ENCODE measurements at places on chromosomes 12 and 14.

DNA sequence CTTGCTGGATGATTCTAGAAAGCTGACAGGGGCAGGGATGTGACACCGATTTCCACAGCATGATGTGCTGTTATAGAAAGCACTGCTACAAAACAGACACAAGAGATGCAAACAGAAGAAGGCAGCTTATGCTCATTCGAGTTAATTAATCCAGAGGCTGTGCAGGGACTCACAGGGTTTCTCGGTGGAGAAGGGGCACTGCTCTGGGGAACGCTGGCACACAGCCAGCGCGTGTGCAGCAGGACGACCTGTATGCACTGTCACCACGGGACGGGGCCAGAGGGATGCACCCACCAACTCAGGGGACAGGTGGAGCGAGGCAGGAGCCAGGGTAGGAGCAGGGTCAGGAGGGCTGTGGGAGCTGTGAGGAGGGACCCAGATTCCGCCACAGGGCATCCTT is 143.5 kb downstream of the RIMBP2 start:
- DNase-seq = no peak

- DNase-seq = no peak
Measured at GRCh38 chr12:50103767-50104321, at the start of gene GPD1. Gene GPD1 (plus strand): TSS chr12:50104008. CDS start chr12:50104051, 43 bp downstream.

DNA sequence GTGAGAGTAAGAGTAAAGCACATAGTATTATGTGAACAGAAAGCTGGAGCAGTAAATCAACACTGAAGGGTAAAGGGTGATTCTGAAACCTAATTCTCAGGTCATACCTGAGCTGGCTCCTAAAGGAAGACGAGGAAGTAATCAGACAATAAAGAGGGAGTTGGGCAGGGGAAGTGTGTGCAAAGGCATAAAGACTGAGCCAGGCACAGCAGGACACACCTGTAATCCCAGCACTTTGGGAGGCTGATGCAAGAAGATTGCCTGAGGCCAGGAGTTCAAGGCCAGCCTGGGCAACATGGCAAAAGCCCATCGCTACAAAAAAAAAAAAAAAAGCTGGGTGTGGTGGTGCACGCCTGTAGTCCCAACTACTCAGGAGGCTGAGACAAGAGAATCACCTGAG is 9.6 kb downstream of the ARF3 start:
- DNase-seq = no peak

DNA sequence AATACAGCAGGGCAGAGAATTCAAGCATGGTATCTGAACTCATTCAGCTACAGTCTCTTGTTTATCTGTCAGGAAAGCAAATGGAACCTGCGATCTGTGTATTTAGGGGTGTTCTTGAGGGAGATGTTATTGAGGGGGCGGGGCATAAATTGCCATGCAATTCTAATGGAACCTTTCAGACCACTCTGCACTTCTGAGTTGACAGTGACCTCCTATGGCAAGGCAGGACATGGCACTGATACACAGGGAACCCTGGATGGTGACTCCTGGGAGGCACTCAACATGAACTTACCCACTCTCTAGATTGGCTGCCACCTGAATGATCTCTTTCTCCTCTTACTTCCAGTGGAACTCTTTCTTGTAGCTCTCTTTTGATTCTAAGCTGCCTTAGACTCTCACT is 787.3 kb downstream of the VRK1 start:
- DNase-seq = no peak

- DNase-seq = no peak
Measured at GRCh38 chr14:70642303-70643235, 853 bp downstream of the TTC9 start.

- DNase-seq = no peak
Measured at GRCh38 chr14:78970677-78971076, 800.5 kb downstream of the NRXN3 start.

DNA sequence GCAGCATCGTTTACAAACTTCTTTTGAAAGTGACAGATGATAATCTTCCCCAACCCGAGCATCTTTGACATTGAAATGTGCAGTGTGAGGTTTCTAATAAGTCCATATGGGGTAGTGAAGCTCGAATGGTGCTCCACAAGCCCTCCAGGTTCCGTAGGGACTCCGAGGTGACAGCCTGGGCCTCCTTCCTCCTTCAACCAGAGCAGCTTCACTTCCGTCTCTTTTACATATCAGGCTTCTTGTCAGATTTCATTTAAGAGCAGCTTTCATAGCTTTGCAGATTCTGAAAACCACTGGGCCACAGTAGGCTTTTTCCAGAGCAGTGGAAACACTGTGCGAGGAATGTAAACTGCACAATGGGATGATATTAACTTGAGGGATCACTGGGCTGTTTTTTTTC is 103.6 kb upstream of the CPM start:
- no peak for DNase-seq

GRCh38 chr12:88546853-88547252 is 33.4 kb downstream of the KITLG start:
- DNase-seq = no peak

Measured in activated CD4-positive, alpha-beta T cell treated with anti-CD3 and anti-CD28 coated beads, Interleukin-2, amount 50 U/mL, for 24 hours (primary cell).